ENCODE measurements at places on chromosomes 4 and X.

- DNase-seq, result no peak
Observed at GRCh38 chr4:78543424-78544125, 8.0 kb upstream of the ANXA3 start.

DNA sequence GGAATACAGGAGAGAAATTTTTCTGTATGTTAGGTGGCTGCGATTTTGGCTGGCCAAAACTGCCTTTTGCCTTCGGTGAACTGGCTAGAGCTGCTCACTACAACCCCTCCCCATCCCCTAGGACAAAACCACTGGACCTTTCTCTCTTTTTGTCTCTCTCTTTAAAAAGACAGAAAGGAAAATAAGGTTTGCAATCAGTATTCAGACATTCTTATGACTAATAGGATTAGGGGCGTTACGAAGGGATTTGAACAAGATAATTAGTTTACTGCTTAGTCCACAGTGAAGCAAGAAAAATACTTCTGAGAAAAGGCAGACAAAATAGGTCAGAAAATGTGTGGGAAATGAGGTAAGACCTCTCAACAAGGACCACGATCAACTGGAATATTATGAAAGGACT is 180.4 kb downstream of the SLIT2 start:
- DNase-seq, result no peak

DNA sequence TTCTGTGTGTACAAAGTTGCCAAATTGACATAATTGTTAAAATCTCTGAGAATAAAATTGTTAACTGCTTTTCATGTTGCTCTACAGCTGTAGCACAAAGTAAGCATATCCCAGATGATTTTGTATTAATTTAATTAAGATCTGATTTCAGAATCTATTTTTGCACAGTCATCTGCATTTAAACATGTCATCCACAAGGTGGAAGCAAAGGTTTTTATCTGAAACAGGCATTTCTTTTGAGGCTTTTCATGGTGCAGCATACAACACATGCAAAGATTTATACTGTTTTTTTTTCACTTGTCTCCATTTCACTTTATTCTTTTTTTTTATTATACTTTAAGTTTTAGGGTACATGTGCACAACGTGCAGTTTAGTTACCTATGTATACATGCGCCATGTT is 51.2 kb downstream of the GC start:
- DNase-seq, result no peak

GRCh38 chrX:123476611-123477219 is 256.1 kb downstream of the THOC2 start:
- DNase-seq, result no peak

DNA sequence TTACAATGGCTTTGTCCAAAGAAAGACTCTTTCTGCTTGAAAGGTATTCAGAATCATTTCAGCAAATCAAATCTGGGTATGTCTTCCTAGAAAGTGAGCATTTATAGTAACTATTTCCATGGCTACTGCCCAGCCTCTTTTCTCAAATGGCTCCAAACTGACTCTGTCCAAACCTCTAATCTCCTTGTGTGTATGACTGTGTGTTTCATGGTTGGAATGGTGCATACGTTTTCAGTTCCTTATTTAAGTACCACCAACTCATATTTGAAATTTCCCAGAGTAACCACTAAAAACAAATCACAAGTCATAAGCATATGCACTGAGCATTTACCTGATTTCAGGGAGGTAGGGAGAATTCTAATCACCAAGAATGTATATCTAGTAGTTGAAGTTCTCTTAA is 106.0 kb downstream of the TMEM144 start:
- no peak for DNase-seq

DNA sequence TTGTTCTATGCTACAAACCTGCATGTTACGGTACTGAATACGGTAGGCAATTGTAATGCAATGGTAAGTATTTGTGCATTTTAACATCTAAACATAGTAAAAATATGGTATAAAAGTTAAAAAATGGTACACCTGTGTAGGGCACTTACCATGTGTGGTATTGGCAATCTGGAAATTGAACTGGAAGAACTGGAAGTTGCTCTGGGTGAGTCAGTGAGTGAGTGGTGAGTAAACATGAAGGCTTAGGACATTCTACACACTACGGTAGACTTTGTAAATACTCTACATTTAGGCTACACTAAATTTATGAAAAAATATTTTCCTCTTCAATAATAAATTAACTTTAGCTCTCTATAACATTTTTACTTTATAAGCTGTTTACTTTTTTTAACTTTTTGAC is 78.9 kb downstream of the RRAGB start:
- no peak for DNase-seq

DNA sequence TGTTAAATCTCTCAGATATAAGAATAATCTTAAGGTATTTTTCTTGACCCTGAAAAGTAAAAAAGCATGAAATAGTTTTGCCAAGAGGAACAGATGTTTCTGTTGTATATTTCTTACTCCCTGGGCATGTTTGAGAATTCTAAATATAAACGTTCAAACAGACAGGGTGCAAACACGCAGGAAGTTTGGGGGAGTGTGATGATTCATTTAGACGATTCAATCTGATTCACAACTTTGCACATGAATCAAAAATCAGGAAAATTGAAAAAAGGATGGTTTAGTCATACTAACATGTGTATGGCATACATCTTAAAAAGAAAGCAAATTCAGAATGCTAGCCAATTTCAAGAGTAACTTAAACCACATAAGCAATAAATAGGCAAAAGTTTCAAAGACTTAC is 340.3 kb upstream of the GRID2 start:
- no peak for DNase-seq

GRCh38 chrX:134715930-134716619 is 57.8 kb upstream of the PLAC1 start:
- DNase-seq, result no peak

DNA sequence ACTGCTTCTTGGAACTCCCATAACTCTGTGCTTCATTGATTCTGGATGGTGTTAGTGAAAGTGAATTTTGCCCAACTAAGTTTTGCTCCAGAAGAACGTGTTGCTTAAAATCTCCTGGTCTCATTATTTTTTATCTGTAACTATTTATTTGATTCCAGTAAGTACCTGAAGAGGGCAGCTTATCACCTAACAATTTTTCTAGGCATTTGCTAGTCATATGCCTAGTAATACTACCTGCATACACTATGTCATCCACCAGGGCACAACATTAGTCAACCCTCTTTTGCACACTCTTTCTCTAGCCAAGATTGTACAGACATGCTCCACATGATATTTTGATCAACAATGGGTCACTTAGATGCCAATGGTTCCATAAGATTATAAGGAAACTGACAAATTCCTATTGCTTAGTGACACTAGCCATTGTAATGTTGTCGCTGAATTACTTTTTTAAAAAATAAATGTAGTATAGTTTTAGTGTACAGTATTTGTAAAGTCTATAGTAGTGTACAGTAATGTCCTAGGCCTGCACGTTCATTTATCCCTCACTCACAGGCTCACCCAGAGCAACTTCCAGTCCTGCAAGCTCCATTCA is 499.9 kb upstream of the AADAT start:
- peak; percentile 48 for DNase-seq

DNA sequence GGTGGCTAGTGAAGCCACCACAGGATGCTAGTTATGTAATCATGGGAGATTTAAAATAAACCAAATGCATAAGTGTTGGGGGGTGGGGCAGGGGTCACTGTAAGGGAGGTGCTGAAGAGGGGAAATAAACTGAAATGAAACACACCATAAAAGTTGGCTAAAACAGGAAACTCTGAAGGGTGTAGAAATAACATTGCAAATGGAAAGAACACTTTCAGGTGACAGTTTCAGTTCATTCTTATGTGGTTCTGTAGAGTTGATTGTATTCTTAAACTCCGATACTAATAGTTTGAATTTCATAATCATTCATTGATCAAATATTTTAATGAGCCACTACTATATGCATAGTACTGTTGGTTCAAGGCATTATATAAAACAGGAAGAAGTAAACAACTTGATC is 80.1 kb downstream of the HDAC8 start:
- DNase-seq, result no peak

GRCh38 chr4:3307060-3307459 is 14.2 kb downstream of the RGS12 start:
- DNase-seq, result no peak

DNA sequence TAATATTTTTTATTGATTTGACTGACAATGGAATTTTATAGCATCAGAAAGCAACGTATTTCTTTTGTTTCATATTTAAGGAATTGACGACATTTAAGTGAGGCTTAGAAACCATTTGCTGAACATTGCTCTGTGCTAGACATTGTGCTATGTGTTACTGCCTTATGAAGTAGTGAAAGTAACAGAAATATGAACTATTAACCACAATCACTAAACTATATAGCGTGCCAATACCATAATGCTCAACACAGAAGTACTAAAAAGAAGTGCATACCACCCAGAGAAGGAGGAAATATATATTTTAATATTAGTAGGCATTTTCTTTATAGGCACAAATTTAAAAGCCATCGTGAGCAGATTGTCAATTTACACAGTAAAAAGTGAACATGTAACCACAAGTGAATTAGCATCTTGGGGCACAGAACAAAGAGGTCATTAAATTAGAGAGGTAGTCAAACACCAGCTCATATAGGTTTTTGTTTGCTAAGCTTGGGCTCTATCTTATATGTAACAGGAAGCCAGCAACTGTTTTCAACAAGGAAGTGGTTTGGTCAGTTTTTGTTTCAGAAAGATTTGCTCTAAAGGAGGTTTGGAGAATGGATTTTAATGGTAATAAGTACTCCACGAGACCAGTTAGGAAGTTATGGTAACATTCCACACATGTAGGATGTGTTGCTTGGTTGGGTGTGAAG is 270.7 kb downstream of the GRXCR1 start:
- no peak for DNase-seq

- DNase-seq, result no peak
Observed at GRCh38 chrX:106698693-106699092, 27.8 kb upstream of the RNF128 start.

DNA sequence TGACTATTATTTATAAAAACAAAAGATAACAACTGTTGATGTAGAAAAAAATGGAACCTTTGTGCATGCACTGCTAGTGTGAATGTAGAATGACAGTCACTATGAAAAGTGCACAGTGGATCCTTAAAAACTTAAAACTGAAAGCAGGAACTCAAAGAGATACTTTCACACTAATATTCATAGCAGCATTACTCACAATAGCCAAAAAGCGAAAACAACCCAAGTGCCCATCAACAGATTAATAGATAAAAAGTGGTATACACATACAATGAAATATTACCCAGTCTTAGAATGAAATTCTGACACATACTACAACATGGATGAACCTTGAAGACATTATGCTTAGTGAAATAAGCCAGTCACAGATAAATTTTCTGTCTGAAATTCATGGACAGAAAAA is 23.8 kb downstream of the CENPC start:
- no peak for DNase-seq

DNA sequence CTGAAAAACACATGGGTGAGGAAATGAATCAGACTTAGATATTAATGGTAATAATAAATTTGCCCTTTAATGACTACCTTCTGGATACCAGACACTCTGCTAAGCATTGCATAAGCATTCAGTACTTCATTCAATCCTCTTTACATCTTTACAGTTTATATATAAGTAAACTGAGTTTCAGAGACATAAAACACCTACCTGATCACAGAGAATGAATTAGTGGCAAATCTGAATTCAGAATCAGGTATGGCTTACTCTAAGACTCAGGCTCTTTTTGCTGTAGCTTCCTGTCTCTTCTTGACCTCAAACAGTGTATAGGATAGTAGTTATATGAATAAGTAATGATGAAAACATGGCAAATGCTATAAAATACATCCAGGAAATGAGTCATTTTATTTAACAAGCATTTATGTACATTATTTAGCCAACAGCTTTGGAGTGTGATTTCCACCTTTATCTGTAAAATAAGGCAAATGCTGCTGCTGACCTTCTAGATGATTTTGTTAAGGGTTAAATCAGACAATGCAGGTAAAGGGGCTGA is 83.9 kb downstream of the VEGFC start:
- DNase-seq, result no peak

DNA sequence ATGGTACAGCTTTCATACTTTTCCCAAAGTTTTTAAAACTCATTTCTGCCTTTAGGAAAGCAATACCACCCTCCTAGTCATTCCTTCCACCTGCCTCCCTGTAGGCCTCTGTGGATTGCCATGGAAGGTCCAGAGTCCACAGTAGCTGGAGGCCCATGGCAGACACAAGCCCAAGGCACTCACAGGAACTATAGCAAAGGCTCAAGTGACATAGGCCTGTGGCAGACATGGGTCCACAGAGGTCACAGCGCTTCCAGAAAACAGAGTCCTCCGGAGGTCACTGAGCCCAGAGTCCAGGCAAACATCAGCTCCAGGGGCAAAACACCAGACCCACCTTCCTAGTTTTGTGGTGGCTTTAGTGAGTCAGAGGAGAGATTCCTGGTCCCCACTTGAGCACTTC is 147.6 kb upstream of the ATP6AP2 start:
- DNase-seq, result no peak

DNA sequence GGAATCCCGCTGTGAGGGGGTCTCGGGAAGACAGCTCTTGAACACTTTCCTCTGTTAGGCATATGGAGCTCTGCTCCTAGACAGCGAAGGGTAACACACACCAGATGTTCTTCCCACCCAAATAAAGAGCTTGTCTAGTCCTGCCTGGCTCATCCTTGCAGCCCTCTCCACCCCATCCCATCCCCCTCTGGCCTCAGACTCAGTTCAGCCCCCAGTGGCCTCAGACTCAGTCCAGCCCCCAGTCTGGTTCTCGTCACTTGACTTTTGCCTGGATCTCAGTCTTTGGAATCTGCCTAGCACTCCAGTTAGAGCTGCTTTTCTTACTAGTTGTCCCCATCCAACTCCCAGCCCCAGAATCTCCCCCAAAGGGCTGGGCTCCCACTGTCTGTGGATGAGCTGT is 14.9 kb downstream of the RAB33A start:
- no peak for DNase-seq

- no peak for DNase-seq
Observed at GRCh38 chrX:13142891-13143290, 98.5 kb upstream of the FAM9C start.

GRCh38 chr4:139416073-139416673 is 37.7 kb upstream of the RAB33B start:
- peak; percentile 37 for DNase-seq

DNA sequence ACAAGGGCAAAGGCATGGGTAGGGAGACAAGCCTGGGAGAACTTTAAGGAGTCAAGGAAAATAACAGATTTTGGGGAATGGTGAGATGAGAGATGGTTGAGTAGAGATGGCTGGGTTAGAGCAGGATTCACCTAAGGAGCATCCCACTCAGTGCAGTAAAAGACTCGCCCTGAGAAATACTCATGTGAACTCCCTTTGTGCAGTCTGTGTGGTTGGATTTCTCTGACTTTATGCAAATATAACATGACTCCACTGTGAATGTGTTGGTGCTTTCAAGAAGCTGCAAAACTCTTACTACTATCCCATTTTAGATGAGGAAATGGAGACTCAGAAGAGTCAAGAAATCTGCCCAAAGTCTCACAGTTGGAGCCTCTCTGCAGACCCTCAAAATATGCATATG is 129.8 kb upstream of the LIMCH1 start:
- no peak for DNase-seq

GRCh38 chr4:119103263-119103662 is 32.4 kb upstream of the MYOZ2 start:
- DNase-seq, result peak; percentile 78

DNA sequence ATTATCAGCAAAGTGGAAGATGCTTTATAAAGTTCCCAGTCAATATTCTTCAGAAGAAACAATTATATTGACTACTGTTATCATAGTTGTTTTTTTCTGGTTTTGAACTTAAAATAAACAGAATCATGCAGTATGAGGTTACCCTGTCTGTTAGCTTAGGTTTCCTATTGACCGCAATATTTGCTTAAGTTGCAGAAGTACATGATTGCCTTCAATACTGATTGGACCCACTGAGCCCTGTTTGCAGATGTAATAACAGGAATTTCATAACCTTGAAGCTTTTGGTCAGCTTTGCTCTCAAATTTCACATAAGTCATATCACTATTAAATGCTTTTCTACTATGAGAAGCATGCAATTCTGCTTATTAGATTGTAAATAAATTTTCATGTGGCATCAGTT is 229.1 kb upstream of the FSTL5 start:
- no peak for DNase-seq

All from HTR-8/SVneo (cell line).